ENCODE measurements at places on chromosomes 6 and 20. TPM values are rescaled to one million over a fixed set of nuclear protein-coding genes. Genes with fewer than 3 reads are reported as not detected.

Gene AP5S1
- total RNA-seq: 1.2 TPM

Gene FAM162B
- total RNA-seq: 6.3 TPM

Gene FGD2
- 0.14 TPM for total RNA-seq

Gene PGC
- total RNA-seq: not detected

Gene HLA-DRA
- 4.4 TPM for total RNA-seq

Gene RAET1E
- total RNA-seq: not detected

Gene WFDC2
- 27.2 TPM for total RNA-seq

Gene CCN5
- not detected for total RNA-seq

Gene TM9SF4
- 47.5 TPM for total RNA-seq

Gene ANKRD66
- total RNA-seq: not detected
